Heart left ventricle (tissue), 16 donors: ENCODE measurements at places on chromosomes 12 and 14.

GRCh38 chr12:27013611-27014084 is 536 bp downstream of the TM7SF3 start:
- peak; percentile 29 for DNase-seq

DNA sequence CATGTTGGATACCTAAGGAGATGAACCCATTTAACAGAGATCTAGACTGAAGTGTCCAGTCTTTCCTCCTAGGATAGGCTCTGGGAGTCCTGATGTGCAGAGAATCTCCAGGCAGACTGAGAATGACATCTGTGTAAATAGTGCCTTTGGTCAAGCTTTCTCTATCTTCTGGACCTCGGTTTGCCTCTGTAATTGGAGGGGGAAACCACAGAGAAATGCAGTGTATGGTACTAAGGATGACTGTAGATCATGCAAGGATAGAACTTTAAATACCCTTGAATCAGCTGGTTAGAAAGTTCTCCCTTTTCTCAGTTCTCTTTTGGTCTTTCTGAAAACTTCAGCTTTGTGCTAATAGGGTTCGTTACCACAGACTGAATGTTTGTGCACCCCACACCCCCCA is 112.2 kb downstream of the PTPN11 start:
- DNase-seq: no peak

GRCh38 chr14:22886500-22887259 is 3.7 kb downstream of the REM2 start:
- peak; percentile 72 for DNase-seq

DNA sequence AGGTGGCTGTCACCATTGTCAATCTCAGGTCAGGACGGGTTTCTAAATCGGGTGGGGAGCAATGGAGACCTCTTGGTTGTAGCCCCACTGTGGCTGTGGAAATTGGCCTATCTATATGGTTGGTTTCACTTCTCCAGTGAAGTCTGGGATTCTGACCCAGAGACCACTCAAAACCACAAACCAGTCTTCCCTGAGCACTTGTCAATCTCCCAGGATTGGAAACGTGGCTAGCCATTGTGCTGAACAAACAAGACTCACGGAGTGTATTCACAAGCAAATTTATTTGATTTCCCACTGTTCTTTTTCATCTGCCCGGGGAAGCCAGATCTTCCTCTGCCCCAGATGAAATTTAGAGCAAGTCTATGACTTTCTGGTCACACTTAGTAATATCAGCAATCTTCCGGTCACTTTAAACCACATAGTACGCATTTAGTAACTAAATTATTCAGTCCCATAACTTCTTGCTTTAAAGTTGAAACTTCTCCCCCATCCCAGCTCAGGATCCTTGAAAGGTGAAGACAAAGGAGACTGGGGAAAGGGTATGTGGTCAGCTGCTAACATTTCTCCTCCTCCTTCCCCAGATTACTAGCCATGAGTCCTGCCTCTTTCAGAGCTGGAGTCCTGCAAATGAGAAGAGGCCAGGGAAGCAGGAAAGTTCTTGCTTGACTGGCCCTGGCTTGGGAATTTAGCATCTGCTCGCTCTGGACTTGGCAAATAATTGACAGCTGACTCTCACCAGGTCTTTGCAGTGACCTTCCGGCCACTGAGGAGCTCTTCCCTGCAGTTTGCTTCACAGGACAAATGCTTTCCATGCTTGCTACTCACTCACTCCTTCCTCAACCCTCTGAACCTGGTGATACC is 123.2 kb upstream of the MAX start:
- DNase-seq: no peak

DNA sequence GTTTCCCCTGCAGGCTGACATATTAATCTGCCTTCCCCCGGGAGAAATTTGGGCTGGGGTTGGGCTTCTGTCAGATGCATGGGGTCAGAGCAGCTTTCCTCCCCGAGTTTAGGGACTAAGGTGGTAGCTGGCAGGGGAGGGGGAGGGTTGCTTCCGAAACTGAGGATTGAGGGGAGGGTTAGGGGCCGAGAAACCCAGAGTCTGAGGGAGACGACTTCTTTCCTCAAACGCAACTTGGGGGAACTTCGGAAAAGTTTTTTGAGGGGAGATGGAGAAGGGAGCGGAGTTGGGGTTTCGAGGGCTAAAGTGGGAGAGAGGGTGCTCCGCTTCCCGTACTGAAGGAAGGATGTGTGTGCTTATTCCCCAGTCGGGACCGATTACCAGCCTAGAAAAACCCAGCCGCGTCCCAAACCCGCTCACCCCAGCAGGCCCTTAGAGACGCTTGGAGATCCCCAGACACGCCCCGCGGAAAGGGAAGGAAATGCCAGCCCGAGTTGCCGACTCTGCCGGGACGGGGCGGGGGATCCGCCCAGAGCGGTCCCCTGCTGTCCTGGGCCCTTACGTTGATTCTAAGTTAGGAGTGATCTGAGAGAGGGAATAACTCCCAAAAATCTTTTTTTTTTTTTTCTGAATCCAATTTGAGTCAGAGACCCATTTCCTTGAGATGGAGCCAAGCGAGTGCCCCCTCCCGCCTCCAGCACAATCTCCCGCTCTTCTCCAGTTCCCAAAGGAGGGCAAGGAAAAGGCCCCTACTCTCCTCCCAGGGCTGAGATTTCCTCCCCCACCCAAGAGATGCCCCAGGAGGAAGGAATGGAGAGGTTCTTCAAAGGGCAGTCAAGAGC is 61.9 kb downstream of the SMUG1 start:
- DNase-seq: peak; percentile 82

- DNase-seq: no peak
These were observed 932.6 kb downstream of the GALC start for GRCh38 chr14:87060405-87060804.

DNA sequence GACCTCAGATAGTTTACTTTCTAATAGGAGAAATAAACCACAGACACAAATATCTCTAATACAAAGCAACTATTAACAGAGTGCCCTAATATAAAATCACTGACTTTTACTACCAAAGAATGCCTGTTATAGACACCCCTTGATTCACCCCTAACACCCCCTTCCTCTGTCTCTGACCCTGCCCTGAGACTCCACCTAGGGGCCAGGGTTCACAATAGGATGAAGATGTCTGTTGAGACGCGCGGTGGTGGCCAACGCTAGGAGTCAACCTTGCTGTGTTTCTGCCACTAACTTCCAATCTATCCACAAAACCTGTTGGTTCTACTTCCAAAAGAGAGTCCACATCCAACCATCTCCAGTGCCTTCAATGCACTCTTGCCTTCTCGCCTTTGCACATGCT is 10.9 kb upstream of the TC2N start:
- no peak for DNase-seq

GRCh38 chr12:120817559-120818330 is 86.4 kb downstream of the SPPL3 start:
- DNase-seq: no peak

DNA sequence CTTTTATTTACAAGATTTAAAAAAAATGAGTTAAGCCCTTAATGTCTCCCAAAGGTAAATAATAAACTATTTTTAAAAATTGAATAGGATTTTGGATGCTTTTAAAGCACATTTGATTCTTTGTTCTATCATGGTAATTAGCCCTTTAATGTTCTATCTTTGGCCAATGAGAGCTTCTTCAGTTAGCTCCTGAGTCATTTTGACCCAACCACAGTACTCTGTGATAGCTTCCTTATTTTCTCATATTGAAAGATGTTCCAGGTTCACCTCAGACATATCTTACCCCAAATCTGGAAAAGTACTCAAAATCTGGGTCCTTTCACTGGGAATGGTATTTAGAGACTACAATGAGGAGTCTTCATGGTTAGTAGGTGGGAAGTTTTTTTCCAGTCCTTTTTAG is 98.0 kb downstream of the MYRFL start:
- DNase-seq: no peak

DNA sequence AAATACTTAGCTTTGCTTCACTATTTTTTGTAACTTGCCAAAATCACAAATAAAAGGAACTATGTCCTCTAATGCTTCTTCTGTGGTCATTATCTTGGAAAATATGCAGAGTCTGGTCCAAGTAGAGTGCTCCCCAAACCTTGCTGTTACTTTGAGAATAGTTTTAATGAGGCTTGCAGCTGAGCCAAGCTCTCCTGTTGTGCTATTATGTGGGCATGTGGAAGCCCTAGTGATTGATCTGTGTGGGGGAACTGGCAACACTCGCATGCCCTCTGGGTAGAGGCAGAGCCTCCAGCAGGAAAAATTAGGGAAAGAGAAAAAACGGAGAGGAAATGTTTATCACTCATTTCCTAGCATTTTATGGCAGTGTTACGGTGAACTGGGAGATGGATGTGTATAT is 473.1 kb downstream of the EGLN3 start:
- no peak for DNase-seq

DNA sequence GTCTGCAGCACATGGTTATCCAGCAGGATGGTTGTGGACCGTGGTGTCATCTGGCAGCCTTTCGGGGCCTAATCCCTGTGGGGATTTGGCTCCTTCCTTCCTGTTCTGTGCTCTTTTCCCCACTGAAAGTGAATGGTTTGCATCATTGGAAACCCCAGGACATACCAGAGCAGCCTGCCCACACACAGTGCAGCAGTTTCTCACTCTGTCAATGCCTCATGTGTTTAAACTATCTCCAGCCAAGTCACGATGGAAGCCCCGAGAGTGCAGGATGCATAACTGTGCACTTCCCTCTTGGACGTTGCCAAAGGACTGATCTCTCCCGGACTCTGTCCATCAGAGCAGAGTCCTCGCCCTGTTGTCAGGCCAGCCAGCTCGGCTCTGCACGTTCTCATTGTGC is 29.0 kb upstream of the AMN start:
- DNase-seq: no peak
